ENCODE measurements at places on chromosomes 12 and 14.
A peak's percentile ranks its signal among the peaks of the same experiment; 100 is the strongest.

- DNase-seq = no peak
Measured at GRCh38 chr12:44771485-44772021, 104.6 kb downstream of the NELL2 start.

DNA sequence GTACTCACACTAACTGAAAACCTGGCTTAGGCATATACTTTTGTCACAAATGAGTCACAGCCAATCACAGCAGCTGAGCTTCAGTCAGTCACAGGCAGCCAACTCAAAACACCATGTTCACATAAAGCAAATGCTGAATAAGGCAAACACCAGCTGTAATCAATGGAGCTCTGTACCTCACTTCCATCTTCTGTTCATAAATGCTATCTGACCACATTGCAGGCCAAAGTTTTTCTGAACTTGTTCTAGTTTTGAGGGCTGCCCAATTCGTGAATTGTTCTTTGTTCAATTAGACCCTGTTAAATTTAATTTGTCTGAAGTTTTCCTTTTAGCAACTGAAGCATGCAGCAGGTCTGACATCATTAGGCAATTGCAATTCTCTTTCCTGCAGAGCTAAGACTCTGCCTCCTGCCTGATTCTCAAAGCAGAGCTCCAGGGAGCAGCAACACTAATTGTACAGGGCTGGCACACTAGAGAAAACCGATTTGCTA lies 129.9 kb downstream of the WIF1 start:
- no peak for DNase-seq

- no peak for DNase-seq
Measured at GRCh38 chr14:69876848-69877306, 2.3 kb upstream of the SMOC1 start.

DNA sequence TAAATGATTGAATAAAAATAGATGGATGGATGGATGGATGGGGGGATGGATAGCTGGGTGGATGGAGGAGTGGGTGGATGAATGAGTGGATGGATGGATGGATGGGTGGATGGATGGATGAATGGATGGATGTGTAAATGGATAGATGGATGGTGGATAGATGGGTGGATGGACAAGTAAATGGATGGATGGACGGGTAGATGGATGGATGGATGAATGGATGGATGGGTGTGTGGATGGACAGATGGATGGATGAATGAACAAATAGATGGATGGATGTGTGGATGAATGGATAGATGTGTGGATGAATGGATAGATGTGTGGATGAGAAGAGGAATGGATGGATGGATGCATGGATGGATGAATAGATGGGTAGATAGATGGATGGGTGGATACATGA lies 490.8 kb downstream of the VRK1 start:
- no peak for DNase-seq

DNA sequence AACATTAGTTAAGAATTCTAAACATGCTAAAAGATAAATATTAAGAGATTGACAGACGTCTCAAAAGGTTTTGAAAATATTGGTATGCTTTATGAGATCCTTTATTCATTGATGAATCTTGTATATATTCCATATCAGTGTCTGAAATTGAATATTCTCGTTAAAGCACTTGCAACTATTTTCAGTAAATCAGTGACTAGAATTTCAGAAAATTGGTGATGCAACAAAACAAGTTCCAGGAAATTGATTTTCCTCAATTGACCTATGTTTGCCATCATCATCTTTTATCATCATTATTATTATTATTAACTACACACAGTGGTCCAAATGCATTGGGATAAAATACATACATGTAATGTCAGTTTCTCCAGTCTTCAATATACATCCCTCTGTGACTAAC lies 453.6 kb downstream of the CCER1 start:
- DNase-seq = no peak

GRCh38 chr12:95838125-95838524 lies 20.6 kb upstream of the SNRPF start:
- DNase-seq = no peak

- no peak for DNase-seq
Measured at GRCh38 chr12:31958569-31959160, 550 bp upstream of the RESF1 start.

GRCh38 chr14:67618617-67619063 lies 1.1 kb upstream of the ARG2 start:
- DNase-seq = no peak

GRCh38 chr12:19245106-19245505 lies 115.6 kb downstream of the PLEKHA5 start:
- no peak for DNase-seq

GRCh38 chr14:76891391-76891790 lies 65.2 kb downstream of the LRRC74A start:
- DNase-seq = no peak

DNA sequence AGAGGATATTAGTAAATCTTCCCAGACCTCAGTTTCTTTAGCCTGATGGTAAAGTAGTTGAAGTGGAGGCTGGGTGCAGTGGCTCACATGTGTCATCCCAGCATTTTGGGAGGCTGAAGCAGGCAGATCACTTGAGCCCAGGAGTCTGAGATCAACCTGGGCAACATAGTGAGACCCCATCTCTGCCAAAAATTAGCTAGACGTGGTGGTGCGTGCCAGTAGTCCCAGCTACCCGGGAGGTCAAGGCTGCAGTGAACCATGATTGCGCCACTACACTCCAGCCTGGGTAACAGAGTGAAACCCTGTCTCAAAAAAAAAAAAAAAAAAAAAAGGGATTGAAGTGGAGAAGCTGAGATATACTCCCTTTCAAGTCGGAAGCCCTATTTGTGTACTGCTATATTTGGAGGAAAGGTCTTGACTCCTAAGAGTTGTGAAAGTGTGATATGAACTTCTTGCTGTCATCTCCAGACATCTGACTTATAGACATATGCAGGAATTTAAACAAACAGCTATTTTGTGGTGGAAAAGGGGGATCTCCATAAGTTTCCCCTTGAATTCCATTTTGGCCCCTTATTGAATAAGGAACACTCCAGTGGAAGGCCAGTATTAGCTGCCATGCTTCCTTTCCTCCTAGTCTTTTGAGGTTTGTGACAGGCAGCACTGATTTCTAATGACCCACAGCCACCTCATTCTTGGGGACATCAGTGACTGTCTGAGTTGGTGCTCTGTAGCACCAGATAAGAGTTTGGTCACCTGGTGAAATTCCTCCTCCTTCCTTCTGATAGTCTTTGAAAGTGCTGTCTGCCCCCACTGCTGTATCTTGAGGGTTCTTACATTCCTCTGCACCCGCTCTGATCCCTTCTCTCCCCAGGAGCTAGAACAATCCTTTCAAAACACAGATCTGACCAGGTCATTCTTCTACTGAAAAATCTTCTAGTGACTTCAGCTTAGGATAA lies 7.4 kb downstream of the ELK3 start:
- DNase-seq = no peak

- DNase-seq = no peak
Measured at GRCh38 chr12:109240365-109240764, 68.7 kb downstream of the FOXN4 start.

DNA sequence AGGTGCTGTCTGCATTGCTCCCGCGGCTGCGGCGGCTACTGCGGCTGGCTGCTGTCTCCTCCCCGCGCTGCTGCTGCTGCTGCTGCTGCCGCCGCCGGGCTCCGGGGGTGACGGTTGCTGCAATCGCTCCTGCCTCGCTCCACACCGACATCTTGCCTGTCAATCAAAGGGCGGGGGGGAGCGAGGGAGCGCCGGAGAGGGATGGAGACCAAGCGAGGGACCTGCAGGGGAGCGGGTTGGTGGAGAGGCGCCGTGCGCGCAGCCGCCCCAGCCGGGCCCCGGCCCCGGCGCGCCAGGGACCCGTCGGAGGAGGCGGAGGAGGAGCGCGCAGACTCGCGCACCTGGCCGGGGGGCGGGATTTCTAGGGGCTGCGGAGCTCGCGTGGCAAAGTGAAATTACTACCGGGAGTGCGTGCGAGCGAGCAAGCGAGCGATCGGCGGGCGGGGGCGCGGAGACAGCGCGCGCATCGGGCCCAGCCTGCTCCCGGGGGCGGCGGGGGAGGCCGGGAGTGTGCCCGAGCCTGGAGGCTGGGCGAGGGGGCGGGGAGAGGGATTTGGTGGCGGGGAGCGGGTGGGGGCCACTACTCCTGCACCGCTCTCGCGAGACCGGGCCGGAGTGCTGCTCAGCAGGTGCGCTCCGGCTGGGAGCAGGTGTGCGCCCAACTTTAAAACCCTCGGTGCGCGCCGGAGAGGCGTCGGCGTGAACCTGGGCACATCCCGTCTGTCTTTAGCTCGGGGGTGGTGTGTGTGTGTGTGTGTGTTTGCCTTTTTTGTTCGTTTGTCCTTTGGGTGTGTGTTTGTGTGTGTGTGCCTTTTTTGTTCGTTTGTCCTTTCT lies at the start of gene KSR2:
Gene KSR2 (minus strand): TSS at position 165 of the 834 bp plus-strand sequence. CDS start 735 bp downstream, outside the sequence.
- peak; percentile 28 for DNase-seq

GRCh38 chr14:96268431-96269358 lies 12.7 kb downstream of the BDKRB1 start:
- DNase-seq = no peak

DNA sequence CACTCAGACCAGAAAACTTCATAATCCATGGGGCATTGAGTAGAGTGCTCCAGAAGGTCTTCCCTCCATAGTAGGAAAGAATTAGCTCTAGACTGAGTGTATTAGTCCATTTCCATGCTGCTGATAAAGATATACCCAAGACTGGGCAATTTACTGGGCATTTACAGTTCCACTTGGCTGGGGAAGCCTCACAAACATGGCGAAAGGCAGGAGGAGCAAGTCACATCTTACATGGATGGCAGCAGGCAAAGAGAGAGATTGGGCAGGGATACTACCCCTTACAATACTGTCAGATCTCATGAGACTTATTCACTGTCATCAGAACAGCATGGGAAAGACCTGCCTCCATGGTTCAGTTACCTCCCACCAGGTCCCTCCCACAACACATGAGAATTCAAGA lies 300.6 kb upstream of the TMEM132C start:
- DNase-seq = no peak

DNA sequence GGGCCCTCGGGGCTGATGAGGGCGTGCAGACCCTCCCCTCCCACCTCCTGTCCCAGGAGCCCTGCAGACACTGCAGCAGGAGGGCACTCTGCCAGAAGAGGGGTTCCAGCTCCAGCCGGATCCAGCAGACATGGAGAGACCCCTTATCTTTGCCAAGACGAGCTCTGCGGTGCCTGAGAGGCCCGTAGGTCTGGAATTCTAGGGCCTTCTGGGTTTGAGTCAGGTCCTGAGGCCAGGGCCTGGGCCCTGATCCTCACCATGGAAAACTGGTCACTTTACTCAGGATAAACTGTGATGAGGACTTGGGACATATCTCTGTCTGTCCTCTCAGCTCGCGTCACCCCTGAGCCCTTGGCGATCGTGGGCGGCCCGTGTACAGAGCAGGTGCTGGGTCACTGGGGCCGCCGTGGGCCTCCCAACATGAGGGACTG lies 13.8 kb downstream of the MEG3 start:
- DNase-seq = no peak

- no peak for DNase-seq
Measured at GRCh38 chr14:50836515-50836914, 5.6 kb upstream of the NIN start.

DNA sequence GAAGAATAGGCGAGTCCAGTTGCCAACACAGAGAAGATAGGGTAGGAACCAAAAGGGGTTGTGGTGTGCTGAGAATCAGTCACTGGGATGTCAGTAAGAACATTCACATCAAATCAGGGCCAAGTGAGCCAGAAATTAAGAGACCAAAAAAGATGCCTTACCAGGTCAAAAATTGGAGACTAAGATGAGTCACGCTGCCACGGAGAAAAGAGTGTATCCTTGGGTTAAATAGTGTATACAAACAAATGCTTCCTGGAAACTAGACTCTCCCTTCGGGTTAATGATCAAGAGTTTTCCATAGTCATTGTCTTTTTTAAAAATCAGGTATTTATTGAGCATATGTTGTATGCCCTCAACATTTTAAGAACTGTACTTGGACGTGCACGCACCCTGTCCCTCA lies 45.2 kb upstream of the BAZ1A start:
- no peak for DNase-seq

DNA sequence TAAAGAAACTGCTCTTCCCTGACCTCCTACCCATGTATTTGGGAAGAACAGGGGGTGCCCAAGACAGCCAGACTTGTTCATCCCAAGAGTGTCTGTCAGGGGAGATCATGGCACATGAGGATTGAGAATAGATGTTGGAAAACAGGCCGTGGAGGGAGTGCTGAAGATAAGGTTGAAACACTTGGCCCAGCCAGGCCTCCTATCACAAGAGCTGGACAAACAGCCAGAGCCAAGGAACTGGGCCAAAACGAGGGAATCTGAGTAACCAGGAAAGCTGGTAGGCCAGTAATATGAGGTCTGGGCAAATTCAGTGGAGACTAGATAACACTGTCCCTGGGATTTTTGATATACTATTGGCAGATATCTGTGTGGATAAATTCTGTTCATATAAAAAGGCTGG lies 161.7 kb downstream of the TMX1 start:
- no peak for DNase-seq

GRCh38 chr12:69524755-69525469 lies 54.7 kb downstream of the FRS2 start:
- no peak for DNase-seq
